ENCODE measurements at places on chromosomes 6 and 20. TPM values are rescaled to one million over a fixed set of nuclear protein-coding genes. Genes with fewer than 3 reads are reported as not detected.

EPHA7 gene
- 0.53 TPM for total RNA-seq

SUMO4 gene
- total RNA-seq, result 1.4 TPM

PTCRA gene
- total RNA-seq, result not detected

SLC22A7 gene
- not detected for total RNA-seq

ADAM33 gene
- total RNA-seq, result not detected

KIAA1755 gene
- 6.0 TPM for total RNA-seq

KIAA0408 gene
- 0.87 TPM for total RNA-seq

STMN3 gene
- 17.5 TPM for total RNA-seq

CBLN4 gene
- total RNA-seq, result not detected

BEND3 gene
- 3.2 TPM for total RNA-seq

HEY2 gene
- total RNA-seq, result 0.34 TPM

C20orf141 gene
- total RNA-seq, result not detected

MKKS gene
- total RNA-seq, result 7.9 TPM

SLC13A3 gene
- 0.10 TPM for total RNA-seq

ENPP5 gene
- 0.19 TPM for total RNA-seq
